CD4-positive, alpha-beta T cell treated with Interleukin-6 at 100 ng/mL for 8 hours (primary cell): ENCODE measurements at places on chromosomes 1 and 21.

DNA sequence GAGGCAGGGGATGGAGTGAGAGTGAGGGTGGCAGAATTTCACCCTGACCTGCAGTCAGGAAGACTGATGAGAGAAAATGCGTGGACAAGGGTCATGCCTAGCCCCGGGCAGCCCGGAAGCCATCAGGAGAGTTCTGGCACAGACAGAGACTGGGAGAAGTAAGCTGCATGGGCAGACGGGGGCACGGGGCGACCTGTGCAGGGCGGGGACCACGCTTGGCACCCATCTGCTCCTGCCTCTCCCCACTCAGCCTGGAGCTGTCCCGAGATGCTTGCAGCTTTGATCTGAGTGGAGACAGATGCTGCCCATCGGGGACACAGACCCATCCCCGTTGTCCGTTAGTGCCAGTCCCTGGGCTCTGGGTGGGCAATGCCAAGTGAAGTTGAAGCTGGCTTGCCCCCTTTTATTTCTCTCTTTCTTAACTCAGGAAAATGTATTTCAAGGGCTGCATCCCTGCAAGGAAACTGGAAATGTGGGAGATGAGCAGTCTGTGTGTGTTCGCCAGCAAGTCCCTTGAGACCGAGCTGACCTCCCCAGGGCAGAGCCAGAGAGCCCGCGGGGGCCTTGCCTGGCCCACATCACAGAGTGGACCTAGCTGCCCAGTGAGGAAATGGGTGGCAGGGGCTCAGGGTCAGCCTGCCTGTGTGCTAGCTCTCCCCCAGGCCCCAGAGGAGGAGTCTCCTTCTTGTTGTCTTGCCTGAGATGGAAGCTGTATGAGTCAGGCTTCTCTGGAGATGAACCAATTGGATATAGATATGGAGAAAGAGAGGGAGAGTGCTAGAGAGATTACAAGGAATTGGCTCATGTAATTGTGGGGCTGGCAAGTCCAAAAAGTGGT, 121.3 kb upstream of the C1orf174 start:
- DNase-seq, result no peak

DNA sequence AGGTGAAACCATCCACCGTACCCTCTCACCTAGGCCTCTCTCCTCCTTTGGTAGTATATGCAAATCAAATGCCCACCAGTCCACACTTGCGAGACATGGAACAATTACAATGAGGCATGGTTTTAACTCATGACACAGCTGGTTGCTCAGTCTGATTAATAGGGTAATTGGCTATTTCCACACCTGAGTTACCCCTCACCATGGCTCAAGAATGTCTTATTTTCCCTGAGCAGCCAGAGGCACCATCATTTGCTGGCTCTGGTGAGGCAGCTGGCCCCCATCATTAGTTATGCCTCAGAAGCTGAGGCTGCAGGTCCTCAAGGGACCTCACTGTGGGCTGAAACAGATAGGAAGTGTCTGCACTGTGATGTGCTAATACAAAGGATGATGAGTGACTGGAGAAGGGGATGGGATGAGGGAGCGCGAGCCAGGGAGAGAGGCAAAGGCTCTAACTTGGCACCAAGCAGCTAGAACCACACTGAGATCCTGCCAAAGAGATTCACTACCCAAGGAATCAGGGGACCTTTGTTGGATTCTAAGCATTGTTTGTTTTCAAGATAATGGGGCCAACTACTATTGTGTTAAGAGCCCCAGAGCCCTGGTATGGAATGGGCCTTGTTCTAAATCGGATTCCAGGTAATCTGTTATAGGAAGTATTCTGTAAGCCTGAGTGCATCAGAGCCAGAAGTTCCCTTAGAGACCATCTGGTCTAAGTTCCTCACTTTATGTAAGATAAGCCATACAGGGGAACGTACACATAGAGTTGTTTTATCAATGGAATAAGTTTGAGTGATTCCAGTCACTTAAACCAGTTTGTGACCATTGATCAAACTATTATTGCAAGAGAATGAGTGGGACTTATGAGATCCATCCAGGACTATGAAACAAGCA, 80.0 kb upstream of the CNTN2 start:
- no peak for DNase-seq

DNA sequence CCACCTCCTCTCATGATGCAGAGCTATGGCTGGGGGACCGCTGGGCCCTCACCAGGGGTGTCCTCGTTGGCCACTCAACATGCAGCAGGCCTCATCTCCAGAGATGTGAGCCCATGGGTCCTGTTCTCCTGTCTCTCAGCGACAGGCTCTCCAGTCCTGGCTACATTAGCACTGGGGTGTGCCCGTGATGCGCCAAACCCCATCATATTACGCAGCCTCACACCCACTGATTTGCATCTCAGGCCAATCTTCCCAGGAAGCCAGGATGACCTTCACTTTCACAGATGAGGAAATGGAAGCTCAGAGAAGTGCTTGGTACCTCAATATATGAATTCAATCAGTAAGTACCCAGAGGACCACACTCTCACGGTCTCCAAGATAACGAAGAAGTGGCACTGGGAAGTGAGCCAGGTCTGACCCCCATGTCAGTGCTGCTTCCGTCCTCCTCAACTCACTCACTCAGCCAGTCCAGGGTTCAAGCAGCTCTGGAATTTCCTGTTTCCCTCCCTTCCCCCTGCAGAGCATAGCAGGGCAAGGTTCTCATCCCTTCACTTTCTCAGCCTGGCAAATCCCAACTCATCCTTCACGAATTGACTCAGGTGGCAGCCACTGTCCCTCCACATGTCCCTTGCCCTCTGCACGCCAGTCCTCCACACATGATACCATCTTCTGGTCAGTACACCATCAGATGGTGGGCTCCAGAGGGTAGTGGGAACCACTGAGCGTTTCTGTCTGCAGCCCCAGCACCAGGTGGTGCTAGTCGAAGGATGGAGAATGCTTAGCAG, 28.9 kb upstream of the EVA1B start:
- no peak for DNase-seq

- no peak for DNase-seq
These were observed 35.5 kb downstream of the CAPN2 start for GRCh38 chr1:223747838-223748335.

GRCh38 chr1:175221557-175222175, 29.1 kb upstream of the KIAA0040 start:
- DNase-seq, result no peak

DNA sequence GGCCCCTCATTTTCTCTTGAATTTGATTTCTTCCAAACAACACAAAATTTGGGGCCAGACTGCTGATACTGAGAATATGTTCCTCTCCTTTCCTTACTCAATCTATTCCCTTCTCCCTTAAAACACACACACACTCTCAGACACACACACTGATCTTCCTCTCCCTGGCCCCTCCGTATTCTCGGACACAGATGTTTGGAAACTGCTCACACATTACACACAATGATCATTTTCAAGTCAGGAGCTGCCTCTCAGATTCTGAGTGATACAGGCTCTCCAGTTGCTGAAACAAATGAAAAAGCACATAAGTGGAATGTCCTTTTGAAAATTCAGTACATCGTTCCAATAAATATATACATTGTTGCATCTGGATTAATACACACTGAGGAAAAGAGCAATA, 161.3 kb downstream of the CLEC20A start:
- DNase-seq, result no peak

DNA sequence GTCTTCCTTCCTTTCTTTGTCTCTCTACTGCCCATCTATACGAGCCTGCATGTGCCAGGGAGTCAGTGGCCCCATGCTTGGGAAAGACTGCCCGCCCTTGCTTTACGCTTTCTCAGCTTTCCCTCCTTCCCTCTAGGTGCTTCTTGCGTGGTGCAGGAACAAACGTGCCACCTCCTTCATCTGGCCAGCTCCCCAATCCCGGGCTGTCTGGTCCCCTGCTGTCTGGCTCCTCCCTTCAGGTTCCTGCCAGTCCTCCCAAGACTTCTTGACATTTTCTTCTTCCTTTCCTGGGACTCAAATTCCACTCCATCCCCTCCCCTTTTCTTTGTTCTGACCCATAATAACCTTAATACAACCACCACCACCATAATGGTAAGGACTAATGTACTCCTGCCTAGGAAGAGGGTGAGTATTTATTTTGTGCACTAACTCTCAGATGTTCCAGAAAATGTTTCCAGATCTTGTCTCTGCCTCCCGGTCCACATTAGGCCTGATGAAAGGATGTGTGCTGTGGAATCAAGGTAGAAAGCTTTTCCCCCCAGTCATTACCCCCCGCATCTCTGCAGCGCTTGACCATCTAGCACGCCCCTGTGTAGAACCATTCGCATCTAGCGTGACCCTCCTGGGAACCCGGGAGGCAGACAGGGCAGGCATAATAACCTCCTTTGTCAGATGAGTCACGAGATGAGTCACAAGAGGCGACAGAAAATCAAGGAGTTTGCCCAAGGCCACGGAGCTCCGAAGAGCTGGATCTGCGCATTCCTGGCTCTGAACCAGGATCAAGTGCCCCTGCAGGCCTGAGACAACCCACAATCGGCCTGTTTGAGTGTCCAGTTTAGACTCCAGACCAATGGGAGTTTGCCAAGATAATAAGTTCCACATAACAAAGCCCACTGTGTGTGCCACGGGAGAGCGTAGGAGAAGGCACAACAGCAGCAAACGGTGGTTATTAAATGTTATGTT, 60.1 kb upstream of the NEK2 start:
- DNase-seq, result no peak

GRCh38 chr1:160040476-160040875, 8.7 kb upstream of the PIGM start:
- DNase-seq, result no peak

GRCh38 chr1:84202126-84202525, 58.1 kb downstream of the PRKACB start:
- DNase-seq, result no peak

DNA sequence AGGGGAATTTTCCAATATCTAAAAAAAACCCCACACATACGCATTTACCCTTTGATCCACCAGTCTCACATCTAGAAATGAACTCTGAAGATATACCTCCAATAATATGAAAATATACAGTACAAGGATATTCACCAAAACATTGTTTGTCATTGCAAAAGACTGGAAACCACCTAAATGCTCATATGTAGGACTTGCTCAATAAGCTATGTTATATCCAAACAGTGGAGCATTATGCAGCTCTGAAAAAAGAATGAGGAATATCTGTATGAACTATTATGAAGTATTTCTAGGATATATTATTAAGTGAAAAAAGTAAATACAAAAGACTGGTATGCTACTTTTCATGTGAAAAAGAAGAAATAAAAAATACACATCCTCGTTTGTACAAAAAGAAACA, 43.6 kb downstream of the CD55 start:
- DNase-seq, result no peak

DNA sequence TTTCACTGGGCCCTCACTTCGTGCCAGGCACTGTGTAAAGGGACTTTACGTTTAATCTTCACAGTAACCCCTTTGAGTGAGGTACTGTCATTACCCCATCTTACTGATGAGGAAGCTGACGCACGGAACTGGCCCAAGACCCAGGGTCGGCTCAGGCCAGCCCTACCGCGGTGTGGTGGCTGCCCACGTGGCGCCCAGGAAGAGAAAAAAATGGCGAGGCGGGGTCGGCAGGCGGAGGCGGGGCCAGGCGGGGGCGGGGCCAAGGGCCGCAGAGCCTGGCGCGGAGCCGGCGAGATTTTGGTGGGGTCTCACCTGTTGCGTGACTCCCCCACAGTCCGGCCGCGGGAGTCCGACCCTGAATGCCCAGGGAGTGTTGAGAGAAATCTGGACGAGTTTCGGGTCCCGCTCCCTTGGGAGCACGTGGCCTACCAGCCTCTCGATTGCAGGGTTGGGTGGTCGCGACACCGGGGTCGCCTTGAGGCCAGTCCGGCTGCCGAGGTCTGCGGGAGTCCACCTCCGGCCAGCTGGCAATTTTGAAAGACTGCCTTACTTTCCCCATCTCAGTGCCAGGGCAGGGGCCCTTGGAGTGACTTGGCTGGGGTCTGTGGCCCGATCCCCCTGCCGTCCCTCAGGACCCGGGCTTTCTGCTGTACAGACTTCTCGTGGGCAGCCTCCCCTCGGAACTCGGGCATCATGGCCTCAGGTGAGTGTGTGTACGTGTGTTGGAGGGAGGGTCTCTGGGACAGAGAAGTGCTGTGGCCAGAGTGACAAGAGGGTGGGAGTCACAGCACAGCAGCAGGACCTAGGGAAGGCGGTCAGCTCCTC, at the start of the genes AMPD2 and GNAT2:
Gene AMPD2 (plus strand): TSS at position 262 of the 825 bp plus-strand sequence. CDS start 1,339 bp downstream, outside the sequence.
Gene GNAT2 (minus strand): TSS at position 41 of the 825 bp plus-strand sequence. CDS start 6,746 bp downstream, outside the sequence.
- peak; percentile 65 for DNase-seq

DNA sequence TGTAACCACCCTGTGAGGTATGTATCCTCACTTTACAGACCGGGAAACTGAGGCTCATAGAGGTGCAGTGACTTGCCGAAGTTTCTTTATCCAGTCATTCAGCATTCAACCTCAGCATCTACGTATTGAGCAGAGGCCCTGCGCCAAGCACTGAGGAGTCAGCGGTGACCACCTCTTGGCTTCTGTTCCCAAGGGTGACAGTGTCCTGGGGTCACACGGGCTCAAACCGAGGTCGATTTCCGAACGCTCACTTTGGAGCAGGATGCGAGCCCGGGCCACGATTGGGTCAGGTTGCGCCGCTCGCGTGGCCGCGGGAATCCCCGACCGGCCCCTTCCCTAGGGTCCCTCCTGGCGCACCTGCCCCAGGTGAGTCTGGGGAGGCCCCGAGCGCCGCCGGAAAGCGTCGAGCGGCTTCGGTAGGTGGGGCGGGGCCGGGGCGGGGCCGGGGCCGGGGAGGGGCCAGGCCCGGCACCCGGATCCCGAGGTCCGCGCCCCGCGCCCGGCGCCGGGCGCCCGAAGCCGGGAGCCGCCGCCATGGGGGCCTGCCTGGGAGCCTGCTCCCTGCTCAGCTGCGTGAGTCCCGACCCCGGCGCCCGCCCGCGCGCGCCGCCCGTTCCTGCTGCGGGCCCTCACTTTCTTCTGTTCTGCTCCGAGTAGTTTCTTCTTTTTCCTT, at the start of gene SERINC2:
Gene SERINC2 (plus strand): TSS at position 482 of the 673 bp plus-strand sequence. CDS start 53 bp downstream, at position 535.
- no peak for DNase-seq

- no peak for DNase-seq
These were observed 78.9 kb downstream of the CD247 start for GRCh38 chr1:167439301-167439988.

- DNase-seq, result no peak
These were observed 22.0 kb upstream of the DISP3 start for GRCh38 chr1:11456965-11457364.

DNA sequence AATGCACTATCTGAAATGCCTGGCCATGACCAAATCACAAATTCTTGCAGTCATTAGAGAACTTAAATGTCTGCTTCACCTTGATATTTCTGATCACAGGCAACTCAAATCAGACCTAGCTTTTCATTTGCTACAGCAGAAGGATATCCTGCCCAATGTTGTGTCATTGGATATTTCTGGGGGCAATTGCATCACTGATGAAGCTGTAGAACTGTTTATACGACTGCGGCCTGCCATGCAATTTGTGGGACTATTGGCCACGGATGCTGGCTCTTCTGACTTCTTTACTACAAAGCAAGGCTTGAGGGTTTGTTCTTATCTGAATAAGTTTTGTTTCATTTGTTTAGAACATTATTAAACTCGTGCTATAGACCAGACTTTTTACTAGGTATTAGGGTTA, 14.9 kb downstream of the ZYG11A start:
- DNase-seq, result no peak

- no peak for DNase-seq
These were observed 1067.0 kb downstream of the ADGRL2 start for GRCh38 chr1:82867781-82868180.
